ENCODE measurements at places on chromosomes 6 and 20.

DNA sequence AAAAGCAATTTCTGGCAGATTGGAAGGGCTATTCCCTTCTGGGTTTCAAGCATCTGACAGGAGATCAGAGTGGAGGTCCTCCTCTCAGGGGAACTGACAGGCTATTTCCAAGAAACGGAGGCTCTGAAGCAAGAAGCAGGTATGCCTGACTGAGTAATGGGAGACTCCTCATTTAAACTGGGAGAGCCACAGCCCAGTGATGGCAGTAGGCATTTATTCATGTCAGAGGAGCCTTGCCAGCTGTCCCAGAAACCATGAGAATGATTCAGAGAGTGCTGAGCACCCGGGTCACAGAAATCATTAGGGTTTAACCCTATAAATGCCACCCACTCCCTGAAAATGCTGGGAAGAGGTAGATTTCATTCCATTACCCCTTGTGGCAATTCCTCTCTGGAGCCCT lies 247.5 kb upstream of the RNF217 start:
- no peak for DNase-seq

DNA sequence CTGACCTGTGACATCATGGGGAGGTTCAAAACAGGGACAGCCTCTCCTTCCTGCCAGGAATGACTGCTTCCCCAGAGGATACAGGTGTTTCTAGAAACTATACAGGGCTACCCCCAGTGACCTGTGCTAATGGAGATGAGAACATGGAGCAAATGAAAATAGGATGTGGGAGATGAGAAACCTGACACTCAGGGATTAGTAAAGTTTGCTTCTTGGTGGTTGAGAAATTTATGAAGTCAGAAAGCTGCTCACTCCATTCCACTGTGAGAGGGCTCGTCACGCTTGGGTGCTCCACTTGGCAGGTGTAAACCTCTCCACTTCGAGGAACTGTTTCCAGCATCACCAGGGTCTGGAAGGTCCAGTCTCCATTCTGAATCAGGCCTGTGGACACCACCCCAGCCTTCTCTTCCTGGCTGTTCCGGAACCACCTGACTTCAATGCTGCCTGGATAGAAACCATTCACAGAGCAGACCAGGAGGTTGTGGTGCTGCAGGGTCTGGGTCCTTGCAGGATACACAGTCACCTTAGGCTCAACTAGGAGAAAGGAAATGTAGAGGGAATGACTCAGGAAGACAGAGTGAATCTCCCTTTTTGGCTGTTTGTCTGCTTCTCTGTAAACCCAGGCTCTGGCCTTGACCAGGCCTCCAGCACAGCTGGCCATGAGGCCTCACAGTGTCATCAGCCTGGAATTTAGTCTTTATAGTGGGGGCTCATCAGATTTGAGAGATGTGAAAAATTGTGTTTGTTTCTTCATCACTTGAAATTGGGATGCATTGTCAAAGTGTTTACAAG lies 10.8 kb downstream of the HLA-DRB5 start:
- no peak for DNase-seq

DNA sequence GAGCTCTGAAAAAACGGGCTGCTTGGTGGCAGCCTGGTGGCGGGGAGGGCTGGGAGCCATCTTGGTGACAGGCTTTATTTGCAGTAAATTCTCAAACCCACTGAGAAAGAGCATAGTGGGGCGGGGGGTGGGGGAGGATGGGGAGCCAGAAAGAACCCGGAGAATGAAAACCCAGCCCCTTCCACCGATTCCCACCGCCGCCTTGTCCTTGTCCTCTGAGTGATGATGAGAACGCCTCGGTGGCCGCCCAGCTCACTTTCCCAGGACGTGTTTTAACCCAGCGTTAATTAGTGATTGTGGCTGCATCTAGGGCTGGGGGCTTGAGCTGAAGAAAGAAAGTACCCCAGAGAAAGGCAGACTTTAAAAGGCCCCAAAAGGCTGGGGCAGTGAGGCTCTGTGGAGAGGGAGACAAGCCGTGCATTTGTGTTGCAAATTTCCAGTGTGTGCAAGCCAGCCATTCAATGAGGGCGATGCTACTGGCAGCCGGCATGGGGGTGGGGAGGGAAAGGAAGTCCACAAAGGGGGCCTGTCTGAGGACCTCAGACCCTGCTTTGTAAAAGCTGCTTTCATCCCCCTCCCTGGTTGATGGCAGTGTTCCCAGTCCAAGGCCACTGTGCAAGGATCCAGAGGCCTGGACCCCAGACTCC lies 6.2 kb upstream of the GHRH start:
- DNase-seq = no peak

GRCh38 chr6:160519603-160520042 lies 144.5 kb downstream of the LPA start:
- DNase-seq = no peak

DNA sequence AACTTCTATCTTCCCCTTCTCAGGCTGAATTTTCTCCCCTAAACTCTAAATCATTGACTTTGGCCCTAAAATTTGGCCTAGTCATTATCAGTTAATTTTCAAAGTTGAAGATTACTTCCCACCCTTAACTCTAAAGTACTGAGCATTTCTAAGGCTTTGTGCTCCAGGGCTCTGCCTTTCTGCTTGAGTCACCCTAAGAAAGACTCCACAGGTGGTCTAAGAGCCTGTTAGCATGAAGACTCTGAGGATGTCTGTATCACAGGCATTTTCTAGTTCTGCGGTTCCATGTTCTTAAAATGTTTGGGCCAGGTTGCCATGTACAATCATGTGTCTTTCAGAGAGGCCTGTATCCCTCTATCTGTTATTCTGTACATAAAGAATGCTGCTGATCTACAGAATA lies 808.1 kb upstream of the MANEA start:
- DNase-seq = no peak

GRCh38 chr6:168666699-168667427 lies 225.9 kb downstream of the SMOC2 start:
- DNase-seq = no peak

DNA sequence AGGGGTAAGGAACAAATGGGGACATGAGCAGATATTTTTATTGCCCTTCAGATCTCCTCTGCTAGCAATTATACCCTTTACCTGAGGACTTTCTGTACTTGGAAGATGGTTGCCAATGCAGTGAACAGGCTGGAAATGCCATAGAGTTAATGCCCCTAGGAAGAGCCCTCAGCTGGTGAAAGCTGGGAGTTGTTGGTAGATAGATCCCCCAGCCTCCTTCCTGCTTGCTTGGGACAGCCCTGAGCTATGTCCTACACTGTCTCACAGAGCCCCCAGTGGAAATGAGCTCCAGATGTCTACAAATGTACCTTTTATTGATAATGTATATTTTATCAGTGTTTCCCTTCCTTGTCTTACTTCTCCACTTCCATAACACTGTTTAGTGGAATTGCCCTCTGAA lies 87.6 kb upstream of the PAK5 start:
- DNase-seq = no peak

GRCh38 chr6:167706313-167707109 lies 120.2 kb upstream of the AFDN start:
- DNase-seq = no peak

DNA sequence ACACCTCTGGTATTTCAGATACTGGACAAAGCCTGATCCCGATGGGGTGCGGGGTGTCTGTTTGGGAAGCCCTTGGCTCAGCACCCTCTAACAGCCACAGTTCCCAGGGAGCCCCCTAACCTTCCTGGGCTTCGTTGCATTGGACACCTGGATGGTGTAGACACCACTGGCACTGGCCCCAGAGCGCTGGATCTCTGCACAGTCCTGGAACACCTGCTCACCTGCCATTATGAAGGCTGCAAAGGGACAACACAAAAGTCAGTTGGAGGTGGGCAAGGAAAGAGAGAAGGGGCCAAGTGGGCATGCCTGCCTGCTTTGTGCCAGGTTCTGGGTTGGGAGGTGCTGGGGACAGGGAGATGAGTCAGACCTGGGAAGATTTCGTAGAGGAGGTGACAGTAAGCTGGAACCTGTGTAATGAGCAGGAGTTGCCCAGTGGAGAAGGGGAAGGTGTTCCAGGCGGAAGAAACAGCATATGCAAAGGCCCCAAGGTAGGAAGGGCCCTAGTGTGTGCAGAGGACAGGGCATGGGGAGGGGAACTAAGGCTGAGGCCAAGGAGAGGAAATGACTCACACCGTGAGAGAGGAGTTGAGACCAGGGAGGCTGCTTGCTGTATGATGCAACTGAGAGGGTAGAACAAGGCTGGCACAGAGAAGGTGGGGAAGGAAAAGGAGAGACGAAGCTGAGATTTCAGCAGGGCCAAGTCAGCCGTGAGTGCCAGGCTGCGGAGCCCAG lies 34.9 kb downstream of the ANGPT4 start:
- DNase-seq = no peak

DNA sequence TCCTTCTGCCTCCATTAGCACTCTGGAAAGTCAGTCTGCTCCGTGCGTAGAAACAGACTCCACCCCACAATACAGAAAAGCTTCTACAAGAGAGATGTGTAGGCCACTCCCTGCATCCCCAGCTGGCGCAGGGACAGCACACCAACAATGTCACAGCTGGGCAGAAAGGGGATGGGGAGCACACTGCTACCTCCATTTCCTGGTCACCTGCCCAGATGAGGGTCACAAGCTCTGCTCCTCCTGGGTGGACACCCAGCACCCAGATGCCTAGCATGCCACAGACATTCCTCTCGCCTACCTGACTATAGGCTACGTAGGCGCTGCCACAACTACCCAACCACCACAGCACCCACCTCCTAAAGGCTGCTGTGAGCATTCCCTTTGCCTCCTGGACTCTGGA lies 12.2 kb downstream of the BEND3 start:
- no peak for DNase-seq

- DNase-seq = peak; percentile 28
These were observed 259.4 kb upstream of the ECI2 start for GRCh38 chr6:4394786-4395185.

DNA sequence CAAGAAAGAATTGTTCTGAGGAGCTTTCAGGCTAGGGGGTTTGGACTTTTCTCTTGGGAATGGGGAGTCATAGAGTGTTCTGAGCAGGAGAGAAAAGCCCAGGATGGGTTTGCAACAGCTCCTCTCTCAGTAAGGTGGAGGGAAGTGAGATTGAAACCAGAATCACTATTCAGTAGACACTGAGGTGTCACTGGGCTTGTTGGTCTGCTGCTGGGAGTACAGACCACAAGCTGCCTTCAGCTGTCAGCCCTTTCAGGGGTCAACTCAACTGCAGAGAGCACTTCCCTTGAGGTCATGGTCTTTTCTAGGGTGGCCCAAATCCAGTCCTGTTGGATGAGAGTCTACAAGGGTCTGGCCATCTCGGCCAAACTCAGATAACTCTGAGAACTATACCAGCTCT lies 12.9 kb upstream of the FOXA2 start:
- DNase-seq = no peak

DNA sequence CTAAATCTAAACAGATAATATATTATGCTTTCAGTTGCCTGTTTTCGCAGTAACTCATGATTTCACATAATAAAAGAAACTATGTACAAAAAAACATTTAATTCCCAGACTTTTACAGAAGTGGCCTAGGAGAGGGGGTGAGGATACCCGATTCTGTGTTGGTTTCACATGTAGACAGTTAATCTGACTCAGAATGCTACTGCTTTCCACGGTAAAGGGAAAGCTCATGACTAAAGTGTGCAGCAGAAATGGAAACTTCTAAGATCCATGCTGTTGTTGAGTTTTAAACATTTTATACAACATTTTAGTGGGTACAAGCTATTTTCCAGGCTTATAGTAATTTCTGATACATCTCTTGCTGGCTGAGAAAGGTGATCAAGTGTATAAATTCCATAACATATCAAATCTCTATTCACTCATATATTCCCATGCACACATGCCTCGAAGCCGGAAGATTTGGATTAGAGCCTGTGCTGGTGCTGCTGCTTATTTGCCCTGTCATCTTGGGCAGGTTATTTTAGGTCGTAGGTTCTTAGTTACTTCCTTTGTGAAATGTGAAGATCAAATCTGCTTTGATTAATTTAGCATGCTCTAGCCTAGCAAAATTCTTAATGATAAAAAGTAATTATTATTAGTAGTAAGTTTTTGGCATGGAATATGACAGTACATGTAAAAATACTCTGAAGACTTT lies 896.7 kb upstream of the MAP3K7 start:
- no peak for DNase-seq

GRCh38 chr20:51452091-51452613 lies 90.4 kb downstream of the NFATC2 start:
- DNase-seq = no peak

DNA sequence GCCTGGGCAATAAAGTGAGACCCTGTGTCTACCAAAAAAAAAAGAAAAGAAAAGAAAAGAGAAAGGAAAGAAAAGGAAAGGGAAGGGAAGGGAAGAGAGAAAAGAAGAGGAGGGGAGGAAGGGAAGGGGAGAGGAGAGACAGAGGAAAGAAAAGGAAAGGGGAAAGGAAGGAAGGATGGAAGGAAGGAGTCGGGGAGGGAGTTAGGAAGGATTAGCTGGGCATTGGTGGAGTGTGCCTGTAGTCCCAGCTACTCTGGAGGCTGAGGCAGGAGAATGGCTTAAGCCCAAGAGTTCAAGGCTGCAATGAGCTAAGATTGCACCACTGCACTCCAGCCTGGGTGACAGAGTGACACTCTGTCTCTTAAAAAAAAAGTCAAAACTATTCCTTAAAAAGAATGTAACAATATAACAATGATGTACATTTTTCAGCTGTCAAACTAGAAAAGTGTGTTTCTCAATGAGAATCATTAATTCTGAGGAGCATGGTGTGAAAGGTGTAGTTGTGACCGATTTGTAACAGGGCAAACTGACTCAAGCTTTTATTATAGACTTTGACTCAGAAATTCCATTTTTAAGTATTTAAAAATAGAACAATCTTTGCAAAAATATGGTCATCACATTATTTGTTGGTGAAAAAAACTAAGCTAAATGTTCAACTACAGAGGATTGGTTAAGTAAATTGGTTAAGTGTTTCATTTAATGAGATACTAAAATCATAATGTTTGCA lies 14.7 kb downstream of the SNRPB start:
- no peak for DNase-seq

- DNase-seq = no peak
These were observed 104.8 kb downstream of the CDH26 start for GRCh38 chr20:60063048-60063451.

- DNase-seq = no peak
These were observed 447.9 kb downstream of the TFAP2B start for GRCh38 chr6:51266604-51267003.

DNA sequence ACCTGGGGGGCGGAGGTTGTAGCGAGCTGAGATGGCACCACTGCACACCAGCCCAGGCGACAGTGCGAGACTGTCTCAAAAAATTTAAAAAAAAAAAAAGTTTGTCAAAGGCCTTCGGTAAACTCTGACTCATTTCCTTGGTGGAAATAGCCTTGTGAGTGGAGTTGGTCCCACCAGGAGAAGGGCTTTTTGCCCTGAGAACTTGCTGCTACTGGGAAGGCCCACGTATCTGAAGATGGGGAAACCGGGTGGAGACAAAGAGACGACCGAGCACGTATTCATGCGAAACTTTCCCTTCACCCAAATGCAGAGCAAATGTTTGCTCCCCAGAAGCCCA lies 51.7 kb downstream of the SLC22A23 start:
- no peak for DNase-seq

GRCh38 chr6:2748183-2748582 lies 2.5 kb downstream of the MYLK4 start:
- DNase-seq = no peak

DNA sequence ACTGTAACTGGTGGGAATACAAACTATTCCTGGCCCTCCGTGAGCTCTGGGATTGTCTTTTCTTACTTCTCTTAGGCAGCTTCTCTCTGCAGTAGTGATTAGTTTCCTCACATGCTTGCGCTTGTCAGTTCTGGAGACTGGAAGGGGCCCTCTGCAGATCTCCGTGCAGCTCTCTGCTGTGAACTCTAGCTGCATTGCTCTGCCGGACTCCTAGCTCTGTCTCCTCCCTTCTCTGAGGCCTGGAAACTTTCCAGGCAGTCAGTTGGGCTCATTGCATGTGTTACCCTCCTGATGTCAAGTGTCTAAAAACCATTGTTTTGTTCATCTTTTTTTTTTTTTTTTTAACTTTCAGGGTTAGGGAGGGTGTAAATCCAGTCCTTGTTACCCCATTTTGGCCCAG lies 102.3 kb downstream of the CTNNBL1 start:
- no peak for DNase-seq
